ENCODE measurements at places on chromosomes 3 and 15. TPM values are rescaled to one million over a fixed set of nuclear protein-coding genes. Genes with fewer than 3 reads are reported as not detected.

Gene DUOXA1
- 0.65 TPM for polyA plus RNA-seq

Gene PCOLCE2
- 3.1 TPM for polyA plus RNA-seq

Gene LSAMP
- 10.8 TPM for polyA plus RNA-seq

Gene IL12A
- polyA plus RNA-seq = 3.3 TPM

Gene PRKCD
- polyA plus RNA-seq = 52.4 TPM

Gene ZNF35
- 11.5 TPM for polyA plus RNA-seq

Gene DNAJA4
- 34.3 TPM for polyA plus RNA-seq
